ENCODE measurements at places on chromosomes 3 and 15.

DNA sequence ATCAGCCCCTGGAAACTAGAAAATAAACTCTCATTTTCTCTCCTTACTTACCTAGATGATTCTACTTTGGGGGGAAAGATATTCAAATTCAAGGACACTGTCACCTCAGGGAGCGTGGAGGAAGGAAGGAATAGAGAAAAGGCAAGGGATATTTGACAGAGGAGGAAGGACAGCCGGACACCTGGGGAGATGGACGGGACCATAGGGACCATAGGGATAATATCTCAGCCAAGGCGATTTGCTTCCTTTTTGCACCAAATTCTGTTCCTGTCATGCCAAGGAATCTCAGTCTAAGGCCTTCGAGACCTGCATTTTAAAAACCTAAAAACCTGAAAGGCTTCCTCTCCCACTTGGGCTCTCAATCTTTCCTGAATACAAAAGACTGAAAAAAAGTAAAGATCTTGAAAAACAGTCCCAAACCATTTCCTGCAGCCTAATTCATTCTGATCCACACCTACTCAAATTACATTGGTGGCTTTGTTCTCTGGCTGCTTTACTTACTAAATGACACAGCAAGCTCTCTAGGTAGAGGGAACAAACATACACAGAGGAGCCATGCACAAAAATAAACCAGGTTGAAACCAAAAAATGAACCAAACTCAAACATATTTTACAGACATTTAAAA, 73.9 kb upstream of the SLC24A5 start:
- DNase-seq = no peak

DNA sequence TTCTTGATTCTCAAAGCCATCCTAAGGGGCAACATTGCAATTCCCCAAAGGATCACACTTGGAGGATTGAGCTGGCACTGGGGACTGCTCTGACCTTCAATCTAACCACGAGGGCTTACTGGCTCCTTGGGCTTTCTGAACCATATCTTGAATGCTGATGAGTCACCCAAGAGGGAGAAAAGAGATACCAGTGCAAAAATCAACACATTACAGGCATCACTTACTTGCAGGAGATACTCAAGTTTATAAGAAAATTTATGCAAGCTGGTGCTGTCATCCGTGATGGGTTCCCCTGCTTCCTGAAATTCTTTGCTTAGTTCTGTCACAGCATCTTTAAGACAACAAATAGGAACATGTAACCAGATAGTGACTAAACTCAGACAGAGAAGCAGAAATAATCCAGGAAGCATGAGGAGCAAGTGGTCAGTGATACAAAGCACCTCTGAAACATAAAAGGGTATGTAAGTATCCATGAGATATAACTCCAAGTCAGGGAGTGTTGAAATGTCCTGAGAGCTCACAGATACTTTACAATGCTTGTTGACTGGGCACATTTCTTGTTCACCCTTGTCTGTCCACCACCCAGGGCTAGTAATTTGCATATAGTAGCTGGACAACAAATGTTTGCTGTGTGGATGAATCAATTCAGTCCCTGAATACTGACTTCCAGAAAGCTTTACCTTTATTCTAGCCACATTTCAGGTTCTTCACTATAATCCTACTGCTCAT, 14.1 kb downstream of the FYCO1 start:
- DNase-seq = no peak

DNA sequence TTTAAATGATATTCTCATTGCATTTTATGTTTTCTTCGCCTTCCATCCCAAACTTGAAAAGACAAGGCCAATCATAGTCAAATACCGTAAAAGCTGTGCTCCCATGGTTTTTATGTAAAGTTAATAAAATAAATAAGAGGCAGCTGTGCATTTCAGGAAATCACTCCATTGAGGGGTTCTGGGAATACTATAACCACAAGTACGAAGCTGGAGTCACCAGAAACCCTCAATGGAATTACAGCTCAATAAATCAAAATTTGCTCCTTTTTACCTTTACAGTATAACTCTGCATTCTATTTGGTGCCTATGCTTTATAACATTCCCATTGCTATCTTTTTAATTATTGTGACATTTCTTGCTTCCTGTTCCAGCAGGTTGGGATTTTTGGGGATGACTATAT, 77.2 kb downstream of the C3orf38 start:
- no peak for DNase-seq

DNA sequence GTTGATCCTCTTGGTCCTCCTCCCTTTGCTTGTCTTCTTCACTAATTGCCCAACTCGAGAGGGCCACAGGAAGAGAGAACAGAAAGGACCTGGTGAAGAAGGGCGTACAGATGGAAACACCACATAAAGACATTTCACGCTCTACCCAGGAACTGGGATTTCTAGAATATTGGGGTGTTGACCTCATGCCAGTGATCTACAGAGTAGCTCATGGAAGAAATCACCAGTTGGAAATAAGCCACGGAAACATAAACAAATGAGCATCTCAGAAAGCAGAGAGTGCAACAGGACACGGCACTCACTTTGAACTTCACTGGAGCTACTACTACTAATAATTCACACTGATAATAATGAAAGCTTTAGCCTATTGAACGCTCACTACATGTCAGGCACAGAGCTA, 84.6 kb upstream of the ARHGEF3 start:
- DNase-seq = no peak

DNA sequence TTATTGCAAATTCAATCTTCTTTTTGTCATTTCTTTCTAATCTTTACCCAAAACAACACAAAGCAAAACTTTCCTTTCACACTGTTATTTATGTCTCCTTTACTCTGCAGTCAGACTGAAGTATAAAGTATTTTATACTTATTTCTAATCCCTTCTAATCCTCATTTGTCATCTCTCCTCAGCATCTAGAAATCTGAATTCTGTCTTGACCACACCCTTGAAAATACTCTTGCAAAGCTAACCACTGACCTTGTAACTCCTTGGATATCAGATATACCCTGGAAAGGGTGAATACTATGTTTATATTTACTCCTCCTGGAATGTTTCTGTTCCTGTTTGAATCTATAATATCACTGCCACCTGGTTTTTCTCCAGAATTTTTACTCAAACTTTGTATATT, 481.1 kb downstream of the ZNF385D start:
- no peak for DNase-seq

DNA sequence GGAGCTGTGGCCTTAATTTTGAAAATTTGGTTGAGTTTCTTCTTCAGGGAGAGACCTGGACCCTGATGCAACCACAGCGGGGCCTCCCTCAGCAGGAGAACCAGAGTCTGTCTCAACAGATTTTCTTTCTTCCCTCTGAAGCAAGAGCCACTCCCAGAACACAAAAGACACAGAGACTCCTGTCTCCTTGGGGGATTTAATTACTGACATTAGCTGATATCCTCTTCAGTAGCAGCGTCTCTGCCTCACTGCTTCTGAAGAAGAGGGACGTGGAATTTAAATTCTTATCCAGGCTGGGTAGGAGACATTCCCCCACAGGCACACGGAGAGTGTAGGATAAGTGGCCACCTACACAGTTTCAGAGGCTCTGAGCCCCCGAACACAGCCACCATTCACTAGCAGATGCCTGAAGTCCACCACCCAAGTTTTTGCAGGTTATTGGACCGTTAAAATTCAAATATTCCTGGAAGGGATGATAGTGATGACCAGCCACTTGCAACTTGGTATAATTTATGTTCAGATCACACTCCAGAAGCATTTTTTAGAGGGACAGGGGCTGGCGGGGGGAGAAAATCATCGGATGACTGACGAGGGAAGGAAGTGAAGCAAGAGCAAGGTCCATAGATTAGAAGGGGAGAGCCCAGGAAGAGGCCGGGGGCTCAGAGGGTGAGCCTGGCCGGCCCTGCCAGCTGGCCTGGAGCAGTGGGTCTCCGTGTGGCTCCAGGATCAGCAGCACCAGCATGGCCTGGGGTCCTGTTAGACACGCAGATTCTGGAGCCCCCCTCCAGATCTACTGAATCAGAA, 109.7 kb downstream of the BDH1 start:
- DNase-seq = no peak

All from stimulated activated CD4-positive, alpha-beta T cell treated with anti-CD3 and anti-CD28 coated beads, Interleukin-4, amount 100 ng/mL, for 1 hour (primary cell).